ENCODE measurements at places on chromosomes 4 and X.

GRCh38 chrX:53940180-53940579, 104.1 kb downstream of the PHF8 start:
- DNase-seq: no peak

- DNase-seq: no peak
Measured at GRCh38 chr4:2103843-2104547, 44.9 kb downstream of the NAT8L start.

- no peak for DNase-seq
Measured at GRCh38 chr4:150358691-150359090, 223.3 kb upstream of the MAB21L2 start.

DNA sequence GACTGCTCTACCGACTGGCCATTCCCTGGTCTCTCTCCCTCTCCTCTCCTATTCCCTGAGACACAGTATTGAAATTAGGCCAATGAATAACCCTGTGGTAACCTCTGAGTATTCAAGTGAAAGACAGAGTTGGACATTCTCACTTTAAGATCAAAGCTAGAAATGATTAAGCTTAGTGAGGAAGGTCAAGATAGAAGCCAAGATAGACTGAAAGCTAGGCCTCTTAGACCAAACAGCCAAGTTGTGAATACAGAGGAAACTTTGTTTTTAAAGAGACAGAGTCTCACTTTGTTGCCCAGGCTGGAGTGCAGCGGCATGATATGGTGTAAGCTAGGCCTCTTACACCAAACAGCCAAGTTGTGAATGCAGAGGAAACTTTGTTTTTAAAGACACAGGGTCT, 64.6 kb downstream of the KDM6A start:
- DNase-seq: no peak

- DNase-seq: no peak
Measured at GRCh38 chr4:90950385-90950841, 823.2 kb downstream of the CCSER1 start.

- no peak for DNase-seq
Measured at GRCh38 chr4:62474802-62475201, 1274.7 kb downstream of the ADGRL3 start.

GRCh38 chr4:152089584-152089983, 328.8 kb upstream of the GATB start:
- no peak for DNase-seq

DNA sequence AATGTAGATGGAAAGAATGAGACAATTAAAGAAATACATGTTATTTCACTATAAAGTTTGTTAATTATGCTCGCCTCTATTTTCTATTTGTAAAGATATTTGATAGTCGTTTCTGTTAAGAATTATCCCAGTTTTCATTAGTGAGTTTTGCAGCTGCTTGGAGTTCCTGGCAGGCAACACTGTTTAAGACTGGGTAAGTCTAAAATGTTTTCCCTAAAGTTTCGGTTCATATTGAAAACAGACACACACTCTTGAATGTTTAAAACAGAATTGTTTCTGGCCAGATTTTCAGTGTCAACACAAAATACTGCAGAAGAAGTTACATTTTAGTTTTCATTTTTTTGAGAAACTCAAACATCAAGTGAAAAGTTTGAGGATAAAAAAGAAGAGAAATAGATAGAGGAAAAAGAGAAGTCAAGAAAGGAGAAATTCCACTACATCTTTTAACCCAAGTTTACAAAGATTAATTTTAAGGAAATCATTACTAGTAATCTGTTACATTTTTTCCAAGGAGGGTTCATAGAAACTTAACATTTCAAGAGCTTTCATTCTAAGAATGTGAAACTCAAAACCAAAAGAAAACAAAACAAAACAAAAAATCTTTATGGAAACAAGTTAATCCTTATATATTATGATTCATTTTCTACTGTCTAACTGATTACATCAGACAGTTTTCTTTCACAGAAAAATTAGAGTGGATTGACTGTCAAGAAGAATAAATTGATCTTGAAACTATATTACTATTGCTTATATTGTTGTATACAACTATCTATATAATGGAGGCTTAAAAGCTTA, 305.5 kb downstream of the FAT4 start:
- no peak for DNase-seq

DNA sequence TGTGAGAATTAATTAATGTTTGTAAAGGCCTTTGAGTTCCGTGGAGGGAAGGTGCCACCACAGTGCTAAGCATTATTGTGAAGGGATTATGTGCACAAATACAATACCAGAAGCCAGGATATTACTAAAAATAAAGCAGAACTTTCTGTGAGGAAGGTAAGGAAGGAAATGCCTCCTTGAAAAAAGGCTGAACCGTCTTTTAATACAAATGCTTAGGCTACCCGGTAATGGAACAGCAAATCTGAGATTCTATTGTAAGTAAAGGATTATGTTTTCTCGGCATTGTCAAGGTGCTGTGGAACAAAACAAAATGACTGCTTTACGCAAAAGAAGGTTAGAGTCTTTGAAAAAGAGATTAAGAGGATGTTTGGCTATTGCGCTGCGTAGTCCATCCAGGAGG, 57.9 kb upstream of the SPRY1 start:
- no peak for DNase-seq

DNA sequence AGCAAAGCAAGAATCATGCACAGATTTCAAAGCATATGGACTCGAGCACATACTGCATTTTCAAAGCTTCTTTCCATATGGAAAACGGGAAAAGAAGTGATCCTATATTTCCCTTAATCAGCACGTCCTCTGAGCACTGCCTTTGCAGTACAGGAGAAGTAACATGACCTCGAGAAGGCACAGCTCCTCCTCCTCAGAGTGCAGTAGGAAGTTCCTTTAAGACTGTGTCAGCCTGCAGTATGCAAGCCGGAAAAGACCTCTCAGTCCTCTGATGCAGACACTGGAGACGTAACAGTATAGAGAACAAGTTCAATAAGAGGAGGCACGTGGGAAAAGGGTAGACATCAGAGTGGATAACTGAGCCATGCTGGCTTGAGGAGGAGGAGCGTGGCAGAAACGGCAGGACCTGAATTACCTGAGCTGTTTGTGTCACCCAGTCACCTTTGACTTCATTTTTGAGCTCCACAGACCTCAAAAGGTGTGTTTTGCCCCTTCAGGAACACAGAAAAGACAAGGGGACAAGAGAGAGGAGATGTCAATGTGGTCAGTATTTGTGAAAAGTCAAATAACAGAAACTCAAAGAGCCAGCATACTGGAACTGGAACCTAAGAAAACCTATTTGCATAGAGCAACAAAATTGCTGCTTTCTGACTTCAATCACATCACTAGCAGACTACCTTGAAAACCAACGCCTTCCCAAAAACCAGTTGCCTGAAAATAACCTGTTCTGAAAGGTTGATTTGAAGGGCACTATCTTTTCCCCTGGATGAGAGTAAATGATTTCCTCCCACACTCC, 20.8 kb downstream of the IRF2 start:
- DNase-seq: no peak

DNA sequence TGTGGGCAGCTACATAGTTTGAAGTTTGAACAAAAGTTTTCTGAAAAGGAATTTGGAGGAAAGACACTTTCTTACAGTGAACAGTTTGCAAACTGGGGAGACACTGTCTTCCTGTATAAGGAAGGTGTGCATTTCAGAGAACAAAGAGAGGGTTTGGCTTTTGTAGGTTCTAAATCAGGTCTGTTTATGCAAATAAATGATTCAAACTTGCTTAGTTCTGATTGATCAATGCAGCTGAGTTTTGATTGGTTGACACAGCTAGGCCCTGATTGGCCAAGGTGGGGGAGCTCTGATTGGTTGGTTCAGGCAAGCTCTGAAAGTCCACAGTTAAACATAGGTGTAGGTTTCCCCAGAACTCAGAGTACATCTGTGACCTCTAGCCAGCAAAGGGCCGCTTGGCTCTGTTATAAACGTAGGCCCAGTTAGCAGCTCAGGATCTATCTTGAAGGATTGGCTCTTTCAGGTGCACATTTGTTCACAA, 63.0 kb upstream of the ENPP6 start:
- no peak for DNase-seq

DNA sequence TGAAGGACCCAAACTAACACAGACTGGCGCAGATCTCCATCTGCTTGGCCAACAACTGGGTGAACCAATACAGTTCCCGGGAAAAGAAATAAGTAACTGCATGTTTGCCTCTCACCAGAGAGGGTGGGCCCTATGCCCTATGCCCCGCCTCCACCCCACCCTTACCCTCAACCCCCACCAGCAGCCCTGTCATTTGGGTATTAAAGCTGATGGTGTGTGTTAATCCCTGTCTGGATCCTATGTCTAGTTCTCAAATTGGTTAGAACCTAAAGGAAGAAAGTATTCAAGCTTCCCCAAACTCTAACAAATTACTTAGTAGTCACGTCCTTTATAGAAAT, 19.0 kb downstream of the SMPX start:
- DNase-seq: no peak

DNA sequence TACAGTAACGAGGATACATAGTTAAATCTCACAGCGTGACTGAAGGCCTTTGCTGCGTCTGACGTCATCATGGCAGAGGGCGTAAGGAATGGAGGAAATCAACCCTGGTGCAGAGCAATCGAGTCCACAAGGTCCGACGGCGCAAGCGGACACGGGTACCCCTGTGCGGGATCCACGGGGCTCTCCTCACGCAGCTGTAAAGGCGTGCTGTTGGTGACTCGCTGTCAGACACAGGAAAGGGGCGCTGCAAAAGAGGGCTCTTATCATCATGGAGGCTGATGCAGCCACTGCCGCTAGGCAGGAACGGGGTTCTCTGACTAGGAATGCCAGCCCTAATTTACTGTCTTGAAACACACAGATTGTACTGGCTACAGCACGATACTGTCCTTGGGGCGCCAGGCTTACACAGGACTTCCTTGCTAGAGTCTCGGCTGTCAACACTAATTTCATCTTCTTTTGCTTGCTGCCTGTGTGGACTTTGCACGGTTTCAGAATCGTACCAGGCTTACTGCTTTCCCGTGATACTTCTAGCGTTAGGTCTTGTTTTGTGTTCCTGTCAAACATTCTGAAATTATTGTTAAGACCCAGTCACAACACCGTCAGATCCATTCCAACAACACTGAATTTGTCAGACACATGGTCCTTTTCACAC, 13.6 kb downstream of the RNF212 start:
- DNase-seq: no peak

- DNase-seq: no peak
Measured at GRCh38 chr4:186593587-186593973, 38.2 kb upstream of the MTNR1A start.

- no peak for DNase-seq
Measured at GRCh38 chr4:162503868-162504267, 340.1 kb upstream of the FSTL5 start.

GRCh38 chrX:22203186-22203585, 69.5 kb upstream of the CBLL2 start:
- DNase-seq: no peak

GRCh38 chr4:189769131-189769530, 171.5 kb upstream of the FRG1 start:
- DNase-seq: no peak

DNA sequence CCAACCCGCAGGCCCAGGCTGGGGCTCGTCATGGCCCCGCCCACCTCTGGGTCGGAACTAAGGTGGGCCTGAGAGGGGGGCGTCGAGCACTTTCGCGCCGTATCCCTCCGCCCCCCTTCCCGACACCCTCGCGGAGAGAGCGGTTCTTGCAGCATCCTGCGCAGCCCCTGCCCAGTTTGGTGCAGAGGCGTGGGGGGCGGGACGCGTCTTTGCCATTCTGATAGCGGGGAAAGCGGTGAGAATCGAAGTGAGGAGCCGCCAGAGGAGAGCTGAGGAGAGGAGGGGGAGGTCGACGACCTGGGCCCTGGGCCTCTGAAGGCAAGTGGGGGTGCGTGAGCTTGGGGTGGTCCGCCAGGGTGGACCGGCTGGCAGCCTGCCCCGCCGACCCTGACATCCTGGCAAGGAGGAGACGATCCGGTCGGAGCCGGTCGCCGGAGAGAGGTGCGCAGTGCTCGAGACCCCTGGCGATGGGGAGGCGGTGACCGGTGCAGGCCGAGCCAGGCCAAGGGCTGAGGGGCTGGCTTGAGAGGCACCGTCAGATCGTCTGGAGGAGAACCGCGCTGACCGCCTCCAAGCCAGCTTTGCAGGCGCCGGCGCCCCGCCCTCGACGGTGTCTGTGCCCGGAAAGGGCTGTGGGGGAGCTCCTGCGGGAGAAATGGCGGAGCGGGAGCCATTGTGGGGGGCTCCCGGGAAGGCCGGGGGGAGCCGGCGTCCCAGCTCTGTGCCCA, 25.5 kb downstream of the GPRASP3 start:
- no peak for DNase-seq

GRCh38 chrX:34866646-34867045, 76.0 kb upstream of the FAM47B start:
- DNase-seq: no peak

GRCh38 chr4:137541876-137542646, 9.8 kb upstream of the PCDH18 start:
- no peak for DNase-seq

DNA sequence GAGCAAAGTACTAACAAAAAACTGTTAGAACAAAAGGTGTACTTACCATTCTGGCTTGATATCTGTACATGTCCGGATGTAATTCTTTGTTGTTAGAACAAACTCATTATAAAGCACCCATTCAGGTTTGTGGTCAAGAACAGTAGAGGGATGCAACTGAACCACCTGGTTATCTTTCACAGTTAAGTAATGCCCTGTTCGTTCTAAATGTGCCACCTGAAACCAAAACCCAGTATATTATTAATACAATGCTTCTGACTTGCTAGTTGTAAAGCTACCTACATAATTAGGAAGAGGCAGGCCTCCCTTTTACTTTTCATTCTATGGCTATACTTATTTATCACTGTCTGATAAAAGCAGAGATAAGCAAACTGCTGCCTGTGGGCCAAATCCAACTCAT, 54.8 kb downstream of the DHX15 start:
- no peak for DNase-seq

DNA sequence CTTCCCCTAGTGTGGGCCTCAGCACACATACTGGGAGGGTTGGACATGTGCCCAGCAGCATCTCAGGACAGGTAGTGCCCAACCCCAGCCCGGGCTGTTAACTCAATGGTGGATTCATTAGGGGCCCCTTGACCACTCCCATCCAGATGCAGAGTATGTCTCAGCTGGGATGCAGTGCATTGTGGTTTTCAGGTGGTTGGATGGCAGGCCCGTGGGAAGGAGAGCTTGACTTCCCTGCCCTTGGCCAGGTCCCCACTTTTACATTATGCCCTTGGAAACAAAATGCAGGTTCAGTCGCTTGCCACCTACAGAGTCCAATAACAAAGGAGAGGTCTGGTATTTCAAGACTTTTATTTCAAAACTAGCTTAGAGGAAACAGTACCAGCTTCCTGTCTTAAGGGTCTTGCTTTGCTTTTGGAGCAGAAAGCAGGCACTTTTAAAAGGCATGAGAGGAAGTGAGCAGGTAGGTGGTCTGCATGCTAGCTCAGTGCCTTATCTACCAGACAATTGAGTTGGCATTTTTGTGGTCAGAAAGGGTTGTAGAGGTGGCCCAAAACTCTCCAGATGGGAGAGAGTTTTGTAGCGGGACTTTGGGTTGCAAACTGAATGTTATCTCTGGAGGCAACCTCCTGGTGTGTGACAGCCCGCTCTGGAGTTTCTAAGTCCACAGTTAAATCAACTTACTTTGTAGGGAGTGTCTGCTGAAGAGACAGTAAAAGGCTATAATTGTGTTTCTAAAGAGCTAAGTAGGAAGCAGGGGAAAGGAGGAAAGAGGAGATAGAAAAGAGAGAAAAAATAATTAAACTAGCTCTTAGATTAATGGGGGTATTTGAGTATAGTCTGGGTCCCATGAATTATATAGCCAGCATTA, 171.0 kb downstream of the GALNTL6 start:
- no peak for DNase-seq

GRCh38 chr4:87547016-87547708, 18.0 kb upstream of the SPARCL1 start:
- DNase-seq: no peak

GRCh38 chr4:79057772-79058171, 118.5 kb upstream of the PAQR3 start:
- DNase-seq: no peak

GRCh38 chr4:8021796-8022195, 82.1 kb upstream of the AFAP1 start:
- DNase-seq: no peak

All from NCI-H526 treated with DMSO at 0.1 percent for 48 hours (cell line).